ENCODE measurements at places on chromosomes 16 and 17.
A peak's percentile ranks its signal among the peaks of the same experiment; 100 is the strongest.

DNA sequence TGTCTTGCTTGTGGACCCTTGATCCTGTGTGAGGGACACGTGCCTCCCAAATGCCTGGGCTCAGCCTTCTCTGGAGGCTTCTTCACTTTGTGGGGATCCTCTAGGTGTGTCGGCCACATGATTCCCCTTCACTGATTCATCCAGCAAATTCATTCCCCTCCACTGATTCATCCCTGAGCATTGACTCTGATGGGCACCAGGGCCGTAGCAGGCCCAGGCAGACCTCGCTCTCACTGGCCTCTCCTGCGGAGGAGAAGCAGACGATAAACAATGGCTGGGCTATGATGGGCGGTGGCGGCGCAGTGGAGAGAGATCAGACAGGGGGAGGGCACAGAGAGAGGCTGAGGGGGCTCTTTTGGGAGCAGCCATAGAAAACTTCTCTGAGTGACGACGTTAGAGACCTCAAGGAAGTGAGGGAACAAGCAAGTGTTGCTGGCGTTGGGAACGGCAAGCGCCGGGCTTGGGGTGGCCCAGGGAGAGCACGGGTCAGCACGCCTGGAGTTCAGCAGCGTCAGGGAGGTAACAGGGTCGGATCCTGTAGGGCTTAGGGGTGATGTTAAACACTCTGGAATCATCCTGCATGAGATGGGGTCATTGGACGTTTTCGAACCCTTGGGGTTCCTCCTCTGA, 17.5 kb upstream of the RPTOR start:
- peak; percentile 71 for DNase-seq

- no peak for DNase-seq
Observed at GRCh38 chr16:9970796-9971195, 211.4 kb downstream of the GRIN2A start.

- no peak for DNase-seq
Observed at GRCh38 chr16:30677931-30678585, 19.8 kb downstream of the FBRS start.

GRCh38 chr17:82200743-82201497, 11.7 kb downstream of the CCDC57 start:
- DNase-seq: no peak

DNA sequence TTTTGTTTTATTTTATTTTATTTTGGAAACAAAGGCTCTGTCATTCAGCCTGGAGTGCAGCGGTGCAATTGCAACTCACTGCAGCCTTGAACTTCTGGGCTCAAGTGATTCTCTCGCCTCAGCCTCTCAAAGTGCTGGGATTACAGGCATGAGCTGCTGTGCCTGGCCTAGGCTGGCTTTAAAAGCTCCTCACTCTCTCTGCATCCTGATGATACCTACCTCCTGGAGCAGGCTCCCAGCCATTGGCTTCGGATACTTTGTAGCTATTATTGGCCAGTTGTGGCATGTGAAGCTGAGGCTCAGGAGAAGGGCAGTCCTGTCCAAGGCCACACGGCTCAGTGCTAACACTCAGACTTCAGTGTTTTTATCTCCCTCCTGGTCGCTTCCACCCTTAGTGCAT, 158.0 kb downstream of the SEC14L1 start:
- DNase-seq: no peak

DNA sequence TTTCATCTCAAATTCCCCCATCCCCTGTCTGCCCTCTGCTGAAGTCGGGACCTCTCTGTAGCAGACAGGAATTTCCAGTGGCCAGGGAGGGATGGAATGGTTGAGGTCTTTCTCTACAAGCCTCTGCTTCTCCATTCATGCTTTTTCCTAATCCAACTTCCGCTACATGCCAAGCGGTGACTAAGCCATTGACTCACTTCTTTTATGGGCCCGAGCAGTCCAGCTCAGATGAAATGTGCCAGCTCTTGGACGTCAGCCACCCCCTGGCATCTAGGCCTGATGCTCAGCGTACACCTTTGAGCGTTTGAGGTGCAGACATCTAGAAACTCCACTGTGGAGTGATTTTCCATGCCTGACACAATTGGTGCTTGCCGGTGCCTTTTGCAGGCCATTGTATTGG, 40.7 kb upstream of the GPR139 start:
- DNase-seq: peak; percentile 6

- DNase-seq: peak; percentile 36
Observed at GRCh38 chr17:55023626-55024025, 55.1 kb downstream of the STXBP4 start.

GRCh38 chr17:50575581-50576210, 15.2 kb downstream of the CACNA1G start:
- DNase-seq: no peak

DNA sequence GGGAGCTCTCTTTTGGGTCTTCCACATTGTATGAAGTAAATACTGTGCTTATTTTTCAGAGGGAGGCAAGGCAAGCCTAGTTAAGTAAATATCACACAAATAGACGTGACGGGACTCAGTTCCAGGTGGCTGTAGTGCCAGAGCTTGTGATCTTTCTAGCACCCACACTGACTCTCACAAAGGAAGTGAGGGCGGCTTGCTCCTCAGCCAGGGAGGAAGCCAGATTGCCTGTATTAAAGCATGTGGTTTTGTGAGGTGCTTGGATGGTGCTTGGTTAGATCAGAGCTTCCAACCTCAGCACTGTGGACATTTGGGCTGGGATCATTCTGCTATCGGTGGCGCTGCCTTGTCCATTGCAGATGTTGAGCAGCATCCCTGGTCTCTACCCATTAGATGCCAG, 80.1 kb downstream of the VAT1L start:
- DNase-seq: no peak
